CD4-positive, alpha-beta T cell (primary cell): ENCODE measurements at places on chromosomes 6 and 20. TPM values are rescaled to one million over a fixed set of nuclear protein-coding genes. Genes with fewer than 3 reads are reported as not detected.

Gene KCNQ2
- total RNA-seq = not detected

DNA sequence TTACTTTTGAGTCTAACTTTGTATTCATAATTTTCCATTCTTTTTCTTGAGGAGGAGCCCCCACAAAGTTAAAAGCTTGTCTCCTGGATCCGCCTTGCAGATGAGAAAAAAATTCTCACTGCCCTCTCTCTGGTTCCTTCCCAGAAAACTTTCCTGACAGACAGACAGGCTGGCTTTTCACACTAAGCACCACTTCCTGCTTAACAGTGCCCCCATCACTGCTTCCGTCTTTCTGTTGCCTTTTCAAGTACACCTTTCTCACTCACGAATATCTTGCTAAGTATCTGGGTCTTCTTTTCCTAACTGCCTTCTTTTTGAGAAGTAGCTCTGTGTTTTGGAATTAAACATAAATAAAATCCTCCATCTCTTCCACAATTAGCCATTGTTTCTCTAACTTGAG lies 19.8 kb upstream of the LMBRD1 start:
- no peak for DNase-seq

Gene CASS4
- 39.8 TPM for total RNA-seq

- DNase-seq = peak; percentile 56
Measured at GRCh38 chr6:28258877-28259777, at the start of gene NKAPL. Gene NKAPL, plus strand, starts transcription at chr6:28259297. Its CDS starts 75 bp downstream, at chr6:28259372.
